Dorsolateral prefrontal cortex (tissue), 122 donors: ENCODE measurements at places on chromosomes 12 and 14. TPM values are rescaled to one million over a fixed set of nuclear protein-coding genes. Genes with fewer than 3 reads are reported as not detected.

CBX5 gene
- total RNA-seq: 149 TPM

ZNF705A gene
- total RNA-seq: not detected

IFNG-AS1 gene
- total RNA-seq: not detected

SLCO1B3 gene
- total RNA-seq: not detected

GLIPR1L1 gene
- not detected for total RNA-seq

WIF1 gene
- 24.9 TPM for total RNA-seq

TRIM9 gene
- 215 TPM for total RNA-seq

LTB4R2 gene
- total RNA-seq: 2.9 TPM

CLEC2B gene
- 9.1 TPM for total RNA-seq
